ENCODE measurements at places on chromosomes 12 and 14. TPM values are rescaled to one million over a fixed set of nuclear protein-coding genes. Genes with fewer than 3 reads are reported as not detected.
A peak's percentile ranks its signal among the peaks of the same experiment; 100 is the strongest.

DNA sequence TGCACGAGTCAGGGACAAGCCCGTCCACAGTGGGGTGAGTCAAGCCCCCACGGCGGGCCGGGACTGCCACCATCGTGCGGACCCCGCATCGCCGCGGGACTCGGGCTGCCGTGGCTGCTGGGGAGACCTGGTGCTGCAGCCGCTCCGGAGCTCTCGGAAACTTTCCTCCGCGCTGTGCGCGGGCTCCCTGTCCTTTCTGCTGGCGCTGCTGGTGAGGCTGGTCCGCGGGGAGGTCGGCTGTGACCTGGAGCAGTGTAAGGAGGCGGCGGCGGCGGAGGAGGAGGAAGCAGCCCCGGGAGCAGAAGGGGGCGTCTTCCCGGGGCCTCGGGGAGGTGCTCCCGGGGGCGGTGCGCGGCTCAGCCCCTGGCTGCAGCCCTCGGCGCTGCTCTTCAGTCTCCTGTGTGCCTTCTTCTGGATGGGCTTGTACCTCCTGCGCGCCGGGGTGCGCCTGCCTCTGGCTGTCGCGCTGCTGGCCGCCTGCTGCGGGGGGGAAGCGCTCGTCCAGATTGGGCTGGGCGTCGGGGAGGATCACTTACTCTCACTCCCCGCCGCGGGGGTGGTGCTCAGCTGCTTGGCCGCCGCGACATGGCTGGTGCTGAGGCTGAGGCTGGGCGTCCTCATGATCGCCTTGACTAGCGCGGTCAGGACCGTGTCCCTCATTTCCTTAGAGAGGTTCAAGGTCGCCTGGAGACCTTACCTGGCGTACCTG is 1.1 kb downstream of the PDE3A start:
- DNase-seq = peak; percentile 88

GRCh38 chr12:121927813-121928212 is 9.4 kb downstream of the CFAP251 start:
- peak; percentile 47 for DNase-seq

DNA sequence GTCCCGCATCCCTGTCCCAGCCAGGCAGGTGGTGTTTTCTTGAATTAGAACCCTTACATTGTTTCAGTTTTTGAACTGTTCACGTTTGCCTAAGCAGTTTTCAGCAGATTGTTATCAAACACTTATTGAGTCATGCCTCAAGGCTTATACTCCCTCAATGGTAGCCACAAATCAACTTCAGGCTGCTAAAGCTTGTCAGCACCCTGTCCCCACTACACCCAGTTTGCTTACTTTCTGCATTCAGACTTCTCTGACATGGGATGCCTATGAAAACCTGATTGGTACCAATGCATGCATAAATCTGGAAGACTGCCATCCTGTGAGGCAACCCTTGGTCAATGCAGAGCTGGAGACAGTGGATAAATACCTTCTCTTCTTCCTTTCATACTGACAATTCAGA is 225.4 kb downstream of the BTG1 start:
- peak; percentile 80 for DNase-seq

DNA sequence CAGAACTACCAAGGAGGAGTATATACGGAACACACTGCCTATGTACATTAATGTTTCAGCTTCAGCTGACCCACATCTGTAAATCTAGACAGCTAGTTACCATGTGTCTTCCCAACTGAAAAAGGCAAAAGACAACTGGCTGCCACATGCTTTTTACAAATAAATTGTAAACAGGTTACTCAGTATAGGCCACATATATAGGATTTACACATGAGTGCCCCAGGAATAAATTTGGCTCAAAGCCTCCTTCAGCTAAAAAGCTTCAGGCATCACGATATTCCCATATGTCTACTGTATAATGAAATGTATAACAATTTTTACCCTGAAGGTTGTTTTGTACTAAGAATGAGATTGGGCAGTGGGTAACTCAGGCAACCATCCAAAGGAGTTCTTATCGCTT is 175.9 kb upstream of the BMP4 start:
- no peak for DNase-seq

- peak; percentile 11 for DNase-seq
These were observed 216.1 kb downstream of the MSRB3 start for GRCh38 chr12:65494537-65494936.

GRCh38 chr14:69117020-69117767 is 35.7 kb downstream of the DCAF5 start:
- no peak for DNase-seq

DNA sequence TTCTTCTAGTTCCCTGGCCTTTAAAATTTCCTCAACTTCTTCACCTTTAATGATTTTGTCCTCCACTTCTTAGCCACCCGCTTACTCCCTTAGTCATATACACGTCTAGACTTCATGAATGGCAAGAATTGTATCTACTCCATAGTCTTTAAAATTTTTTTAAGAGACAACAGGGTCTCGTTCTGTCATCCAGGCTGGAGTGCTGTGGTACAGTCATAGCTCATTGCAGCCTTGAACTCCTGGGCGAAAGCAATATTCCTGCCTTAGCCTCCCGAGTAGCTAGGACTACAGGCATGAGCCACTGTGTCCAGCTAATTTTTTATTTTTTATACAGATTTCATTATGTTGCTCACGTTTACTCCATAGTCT is 47.9 kb downstream of the BBS10 start:
- no peak for DNase-seq

DNA sequence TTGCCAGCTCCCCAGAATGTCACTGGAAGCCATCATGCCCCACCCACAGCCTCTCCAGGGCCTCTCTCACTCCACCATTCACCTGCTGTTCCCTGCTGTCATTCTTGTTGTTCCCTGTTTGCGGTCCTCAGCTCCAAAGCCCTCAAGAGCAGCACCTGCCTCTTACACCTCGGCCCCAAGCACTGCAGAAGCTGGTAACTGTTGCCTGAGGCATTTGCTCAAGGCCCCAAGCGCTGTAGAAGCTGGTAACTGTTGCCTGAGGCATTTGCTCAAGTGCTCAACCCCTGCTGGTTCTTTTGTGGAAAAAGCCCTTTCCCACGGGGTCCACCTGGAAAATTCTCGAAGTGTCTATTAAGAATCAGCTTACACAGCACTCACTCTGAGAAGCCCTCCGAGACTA is 78.0 kb downstream of the ARL6IP4 start:
- DNase-seq = no peak

- DNase-seq = no peak
These were observed 5.5 kb upstream of the TMEM132D start for GRCh38 chr12:129909051-129910020.

DNA sequence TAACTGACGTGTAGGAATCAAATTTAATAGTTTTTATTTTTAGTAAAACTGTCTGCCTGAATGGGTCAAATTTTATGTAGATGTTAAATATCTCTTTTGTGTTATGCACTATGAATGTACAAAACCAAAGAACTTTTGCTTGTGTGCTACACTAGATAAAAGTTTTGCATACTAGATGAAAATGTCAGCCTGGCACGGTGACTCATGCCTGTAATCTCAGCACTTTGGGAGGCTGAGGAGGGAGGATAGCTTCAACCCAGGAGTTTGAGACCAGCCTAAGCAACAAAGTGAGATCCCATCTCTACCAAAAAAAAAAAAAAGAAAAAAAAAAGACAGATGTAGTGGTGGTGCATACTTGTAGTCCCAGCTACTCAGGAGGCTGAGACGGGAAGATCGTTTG is 11.1 kb downstream of the AEBP2 start:
- DNase-seq = no peak

- DNase-seq = no peak
These were observed 1051.9 kb upstream of the FLRT2 start for GRCh38 chr14:84477996-84478395.

DNA sequence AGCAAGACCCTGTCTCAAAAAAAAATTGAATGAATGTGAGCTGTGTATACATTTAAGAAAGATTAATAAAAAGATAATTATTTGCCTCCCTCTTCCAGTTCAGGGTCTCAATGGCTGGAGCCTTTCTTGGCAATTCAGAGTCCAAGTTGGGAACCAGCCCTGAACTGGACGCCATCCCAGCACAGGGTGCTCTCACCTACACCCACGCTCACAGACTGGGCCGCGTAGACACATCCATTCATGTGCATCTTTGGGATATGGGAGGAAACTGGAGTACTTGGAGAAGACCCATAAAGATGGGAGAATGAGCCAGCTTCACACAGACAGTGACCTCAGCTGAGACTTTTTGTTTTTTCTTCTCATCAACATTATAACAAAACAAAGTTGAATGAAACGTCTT is 6.5 kb downstream of the MAPK1IP1L start:
- no peak for DNase-seq

GRCh38 chr12:29051221-29051620 is 97.9 kb upstream of the FAR2 start:
- DNase-seq = peak; percentile 65

GRCh38 chr14:45633220-45633984 is 380.4 kb upstream of the MIS18BP1 start:
- DNase-seq = no peak

DNA sequence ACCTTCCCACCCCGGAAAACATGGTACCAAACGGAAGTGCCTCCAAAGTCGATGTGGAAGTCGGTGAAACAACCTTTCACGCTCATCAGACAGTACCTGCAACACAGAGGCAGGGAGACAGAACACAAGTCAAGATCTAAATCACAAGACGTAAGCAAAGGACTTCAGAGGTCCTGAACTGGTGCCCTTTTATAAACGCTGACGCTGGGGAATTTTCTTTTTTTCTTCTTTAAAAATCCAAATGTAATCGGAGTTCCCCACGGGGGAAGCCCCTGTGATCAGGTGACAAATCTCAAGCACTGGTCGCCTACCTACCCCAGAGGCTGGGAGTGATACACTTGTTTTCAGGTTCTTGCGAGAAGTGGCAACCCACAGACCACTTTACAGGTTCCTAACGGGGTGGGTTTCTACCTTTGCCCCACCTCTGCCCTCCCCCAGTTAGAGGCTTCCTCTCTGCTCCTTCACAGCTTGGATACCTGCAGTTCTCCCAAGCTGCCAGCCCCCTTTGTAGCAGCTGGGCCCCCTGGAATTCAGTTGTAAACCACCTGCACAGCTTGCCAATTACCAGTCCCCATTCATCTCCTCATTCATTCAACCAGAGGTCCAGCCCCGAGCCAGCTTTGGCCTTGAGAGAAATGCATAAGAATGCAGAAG is 46.2 kb downstream of the KDM2B start:
- no peak for DNase-seq

DNA sequence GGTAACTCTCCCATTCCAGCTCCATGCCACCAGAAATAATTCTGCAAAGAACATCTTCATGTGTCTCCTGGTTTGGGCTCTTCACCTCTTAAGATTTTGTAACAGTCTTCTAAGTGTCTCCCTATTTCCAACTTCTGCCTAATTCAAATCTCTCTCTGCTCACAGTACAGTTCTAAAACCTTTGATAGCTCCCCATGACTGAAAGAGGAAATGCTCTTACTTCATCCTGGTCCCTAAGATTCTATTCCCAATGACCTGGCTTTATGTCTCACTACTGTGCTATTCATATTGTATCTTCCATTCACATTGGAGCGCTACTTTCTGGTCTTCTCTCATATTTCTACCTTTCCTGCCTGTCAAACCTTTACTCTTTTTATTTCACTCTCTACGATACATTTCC is 1.6 kb downstream of the AMN1 start:
- DNase-seq = peak; percentile 1

GRCh38 chr12:62305778-62306177 is 45.6 kb downstream of the USP15 start:
- no peak for DNase-seq

DNA sequence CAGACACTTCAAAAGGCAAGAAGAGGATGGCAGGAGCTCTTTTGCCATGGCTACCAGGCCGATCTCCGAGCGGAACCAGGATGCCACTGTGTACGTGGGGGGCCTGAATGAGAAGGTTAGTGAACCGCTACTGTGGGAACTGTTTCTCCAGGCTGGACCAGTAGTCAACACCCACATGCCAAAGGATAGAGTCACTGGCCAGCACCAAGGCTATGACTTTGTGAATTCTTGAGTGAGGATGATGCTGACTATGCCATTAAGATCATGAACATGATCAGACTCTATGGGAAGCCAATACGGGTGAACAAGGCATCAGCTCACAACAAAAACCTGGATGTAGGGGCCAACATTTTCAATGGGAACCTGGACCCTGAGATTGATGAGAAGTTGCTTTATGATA is 9.8 kb downstream of the GARIN2 start:
- DNase-seq = peak; percentile 19

DNA sequence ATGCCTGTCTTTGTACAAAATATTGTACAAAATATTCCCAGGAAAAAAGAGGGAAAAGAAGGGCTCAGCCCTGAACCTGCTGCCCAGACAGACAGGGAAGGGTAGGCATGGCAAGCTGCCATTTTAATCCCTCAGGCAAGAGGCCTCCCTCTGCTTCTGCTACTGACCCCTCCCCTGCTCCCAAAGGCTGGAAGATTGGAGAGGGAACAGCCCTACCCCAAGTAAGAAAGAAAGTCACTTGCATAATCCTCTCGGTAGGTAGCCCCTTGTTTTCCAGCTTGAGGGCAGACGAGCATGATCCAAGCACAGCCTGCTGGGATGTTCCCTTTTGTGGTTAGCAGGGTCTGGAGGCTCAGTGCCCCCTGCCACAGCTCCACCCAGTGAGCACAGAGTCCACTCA is 20.7 kb downstream of the ADCY6 start:
- no peak for DNase-seq

DNA sequence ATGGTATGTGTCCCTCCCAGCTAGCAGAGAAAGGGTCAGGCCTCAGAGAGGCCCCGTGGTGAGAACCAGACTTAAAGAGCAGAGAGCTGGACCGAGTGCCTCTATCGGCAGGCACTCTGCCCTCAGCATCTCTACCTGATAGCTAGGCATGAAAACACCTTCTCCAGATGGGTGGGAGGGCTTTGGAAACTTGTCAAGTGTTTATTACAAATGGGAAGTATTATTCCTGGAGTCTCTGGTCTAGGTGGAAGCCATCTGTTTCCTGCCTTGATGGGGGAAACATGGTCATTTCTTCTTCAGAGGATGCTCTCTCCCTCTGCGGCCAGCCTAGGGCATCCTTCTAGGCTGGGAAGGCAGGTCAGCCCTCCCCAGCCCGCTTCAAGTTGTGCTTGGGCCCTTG is 2.3 kb downstream of the TMEM63C start:
- DNase-seq = no peak

The IFI27 gene
- 87.8 TPM for total RNA-seq

The EEF1AKMT3 gene
- 8.8 TPM for total RNA-seq

The ZBTB42 gene
- 2.9 TPM for total RNA-seq

The SNRNP35 gene
- total RNA-seq = 10.3 TPM

The KANSL2 gene
- 48.1 TPM for total RNA-seq

The CHST11 gene
- total RNA-seq = 23.0 TPM
